ENCODE measurements at places on chromosomes 1 and 21. TPM values are rescaled to one million over a fixed set of nuclear protein-coding genes. Genes with fewer than 3 reads are reported as not detected.

DNA sequence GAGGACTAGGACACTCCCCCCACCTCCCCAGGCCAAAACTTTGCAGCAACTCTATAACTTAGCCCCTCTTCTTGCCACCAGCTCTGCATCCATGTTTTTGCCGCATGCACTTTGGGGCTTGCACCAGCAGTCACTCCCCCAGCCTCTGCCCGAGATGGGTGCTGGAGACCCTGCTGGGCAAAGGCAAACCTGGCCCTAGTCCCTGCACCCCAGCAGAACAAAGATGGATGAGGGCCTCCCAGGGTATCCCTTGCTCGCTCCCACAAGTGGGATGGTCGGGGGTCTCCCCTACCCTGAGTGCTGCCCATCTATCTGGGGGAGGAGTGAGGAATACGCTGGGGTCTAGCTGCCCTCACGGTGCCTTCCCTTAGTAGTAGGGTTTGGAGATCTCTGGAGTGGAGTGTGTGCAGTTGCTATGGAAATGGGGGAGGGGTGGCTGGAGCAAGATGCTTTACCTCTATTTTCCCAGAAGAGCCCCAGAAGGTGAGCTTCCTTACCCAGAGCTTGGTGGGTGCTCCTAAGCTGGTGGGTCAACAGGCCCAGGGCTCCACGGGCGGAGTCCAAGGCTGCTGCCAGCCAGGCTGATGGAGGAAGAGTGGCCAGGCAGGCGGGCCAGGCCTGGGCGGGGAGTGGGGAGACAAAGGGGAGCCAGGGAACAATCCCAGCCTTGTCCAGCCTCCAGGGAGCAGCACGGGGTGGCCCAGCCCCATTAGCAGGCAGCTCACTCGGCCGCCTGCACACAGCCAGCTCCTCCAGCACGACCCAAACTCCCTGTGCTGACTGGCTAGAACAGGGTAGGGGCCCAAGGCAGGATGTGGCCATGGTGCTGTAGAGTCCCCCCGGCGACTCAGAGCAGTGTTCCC, at the start of gene PAQR6:
Gene PAQR6, minus strand, starts transcription at position 597 of the 863 bp plus-strand sequence. CDS start 1,325 bp downstream, outside the sequence.
- peak; percentile 58 for DNase-seq

The CD58 gene
- 11.4 TPM for total RNA-seq

DNA sequence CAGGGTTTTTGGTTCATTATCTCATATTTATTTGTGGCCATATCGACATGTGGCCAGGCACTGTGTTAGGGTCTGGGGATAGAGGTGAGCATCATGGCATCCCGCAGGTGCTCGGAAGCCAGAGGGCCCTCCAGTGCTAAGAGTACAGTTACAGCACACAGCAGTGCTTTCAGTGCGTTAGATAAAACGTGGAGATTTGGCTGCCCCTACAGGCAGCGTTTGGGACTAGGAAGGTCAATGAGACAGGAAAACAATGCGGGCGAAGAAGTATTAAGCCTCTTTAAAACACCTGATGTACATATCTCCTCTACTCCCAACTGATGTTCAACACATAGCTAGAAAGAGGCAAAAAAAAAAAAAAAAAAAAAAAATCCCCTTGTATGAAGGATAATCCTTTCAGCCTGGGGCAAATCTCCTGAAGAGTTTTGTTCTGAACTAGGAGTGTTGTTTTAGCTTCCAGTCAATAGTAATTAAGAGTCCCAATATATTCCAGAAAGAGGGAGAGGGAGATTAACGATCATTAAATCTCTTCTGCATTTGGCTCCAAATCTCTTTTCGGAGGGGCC, 80.1 kb downstream of the CAPZB start:
- DNase-seq, result no peak

The PPM1J gene
- total RNA-seq, result 45.5 TPM

The LRRC8D gene
- 41.1 TPM for total RNA-seq

The PEAR1 gene
- 13.8 TPM for total RNA-seq

DNA sequence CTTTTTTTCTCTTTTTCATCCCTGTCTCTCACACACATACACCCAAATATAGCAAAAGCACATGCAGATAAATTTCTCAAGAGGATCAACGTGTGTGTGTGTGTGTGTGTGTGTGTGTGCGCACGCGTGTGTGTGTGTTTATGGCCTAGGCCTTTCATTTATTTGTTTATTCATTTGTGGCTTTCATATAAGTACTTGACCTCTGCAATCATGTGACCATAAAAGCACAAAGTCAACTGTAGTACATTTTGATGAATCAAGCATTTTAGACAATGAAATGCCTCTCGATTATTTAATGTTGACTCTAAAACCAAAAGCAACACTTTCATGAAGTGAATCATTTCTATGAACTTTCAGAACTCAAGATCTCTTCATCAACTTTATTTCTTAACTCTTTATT, 194.1 kb upstream of the ADGRL2 start:
- no peak for DNase-seq

- no peak for DNase-seq
Observed at GRCh38 chr21:41825216-41825615, 53.9 kb downstream of the PRDM15 start.

The RHOU gene
- total RNA-seq, result 33.6 TPM

The RAD54L gene
- 31.4 TPM for total RNA-seq

- DNase-seq, result no peak
Observed at GRCh38 chr21:31801551-31802219, 69.8 kb upstream of the SCAF4 start.

DNA sequence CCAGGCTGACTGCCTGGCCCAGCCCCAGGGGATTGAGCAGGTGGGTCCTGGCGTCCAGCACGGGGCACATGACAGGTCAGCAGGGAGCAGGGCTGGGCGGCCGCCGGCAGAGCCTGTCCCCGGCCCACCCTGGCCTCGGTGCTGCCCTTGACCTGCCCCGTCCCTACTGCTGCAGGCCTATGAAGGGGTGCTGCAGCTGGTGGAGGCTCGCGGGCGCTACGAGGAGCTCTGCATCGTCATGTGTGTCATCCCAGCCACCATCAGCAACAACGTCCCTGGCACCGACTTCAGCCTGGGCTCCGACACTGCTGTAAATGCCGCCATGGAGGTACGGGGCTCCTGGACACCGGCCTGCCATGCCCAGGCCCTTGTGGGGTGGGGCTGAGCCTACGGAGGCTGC, 15.6 kb downstream of the CFAP410 start:
- no peak for DNase-seq

DNA sequence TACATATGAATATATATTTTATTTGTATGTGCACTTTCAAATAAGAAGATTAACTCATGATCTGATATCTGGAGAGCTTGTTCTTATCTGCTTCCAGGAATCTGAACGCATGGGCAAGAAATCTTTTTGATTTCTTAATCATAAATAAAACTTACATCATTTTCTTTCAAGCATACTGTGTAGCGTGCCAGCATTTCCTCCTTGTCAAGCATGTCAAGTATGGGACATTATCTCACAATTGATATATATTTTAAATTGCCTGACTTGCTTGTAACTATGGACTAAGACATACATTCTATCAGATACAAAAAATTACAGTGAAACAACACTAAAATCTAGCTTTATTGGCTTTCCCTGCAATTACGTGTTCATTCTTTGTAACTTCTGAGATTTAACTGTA, 1128.2 kb downstream of the PLA2G4A start:
- no peak for DNase-seq

DNA sequence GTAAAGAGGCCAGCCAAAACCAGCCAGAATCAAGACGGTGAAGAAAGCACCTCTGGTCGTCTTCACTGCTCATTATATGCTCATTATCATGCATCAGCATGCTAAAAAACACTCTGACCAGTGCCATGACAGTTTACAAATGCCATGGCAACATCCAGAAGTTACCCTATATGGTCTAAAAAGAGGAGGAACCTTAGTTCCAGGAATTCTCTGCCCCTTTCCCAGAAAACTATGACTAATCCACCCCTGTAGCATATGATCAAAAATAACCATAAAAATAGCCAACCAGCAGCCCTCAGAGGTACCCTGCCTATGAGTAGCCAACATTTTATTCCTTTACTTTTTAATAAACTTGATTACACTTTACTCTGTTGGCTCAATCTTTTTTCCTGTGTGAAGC, 34.2 kb upstream of the PBX1 start:
- no peak for DNase-seq

GRCh38 chr1:231936983-231937775, 310.6 kb downstream of the DISC1 start:
- DNase-seq, result peak; percentile 60

DNA sequence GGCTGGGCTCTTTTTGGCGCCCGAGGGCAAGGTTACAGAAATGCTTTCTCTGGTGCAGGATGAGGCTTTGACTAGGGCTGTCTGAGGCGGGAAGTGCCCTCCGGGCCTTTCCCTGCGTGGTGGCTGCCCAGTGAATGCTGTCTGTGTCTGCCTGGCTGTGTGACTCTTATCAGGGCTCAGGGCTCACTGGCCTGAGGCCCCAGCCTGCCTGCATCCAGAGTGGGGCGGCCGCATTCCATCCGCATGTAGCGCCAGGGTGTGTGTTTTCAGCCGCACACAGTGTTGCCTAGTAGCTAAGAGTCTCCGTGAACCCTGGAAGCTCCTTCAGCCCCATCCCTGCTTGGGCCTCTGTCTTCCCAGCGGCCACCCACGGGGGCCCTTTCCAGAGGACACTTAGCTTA, 59.1 kb downstream of the FAAP20 start:
- peak; percentile 85 for DNase-seq

The ASPM gene
- 10.6 TPM for total RNA-seq

DNA sequence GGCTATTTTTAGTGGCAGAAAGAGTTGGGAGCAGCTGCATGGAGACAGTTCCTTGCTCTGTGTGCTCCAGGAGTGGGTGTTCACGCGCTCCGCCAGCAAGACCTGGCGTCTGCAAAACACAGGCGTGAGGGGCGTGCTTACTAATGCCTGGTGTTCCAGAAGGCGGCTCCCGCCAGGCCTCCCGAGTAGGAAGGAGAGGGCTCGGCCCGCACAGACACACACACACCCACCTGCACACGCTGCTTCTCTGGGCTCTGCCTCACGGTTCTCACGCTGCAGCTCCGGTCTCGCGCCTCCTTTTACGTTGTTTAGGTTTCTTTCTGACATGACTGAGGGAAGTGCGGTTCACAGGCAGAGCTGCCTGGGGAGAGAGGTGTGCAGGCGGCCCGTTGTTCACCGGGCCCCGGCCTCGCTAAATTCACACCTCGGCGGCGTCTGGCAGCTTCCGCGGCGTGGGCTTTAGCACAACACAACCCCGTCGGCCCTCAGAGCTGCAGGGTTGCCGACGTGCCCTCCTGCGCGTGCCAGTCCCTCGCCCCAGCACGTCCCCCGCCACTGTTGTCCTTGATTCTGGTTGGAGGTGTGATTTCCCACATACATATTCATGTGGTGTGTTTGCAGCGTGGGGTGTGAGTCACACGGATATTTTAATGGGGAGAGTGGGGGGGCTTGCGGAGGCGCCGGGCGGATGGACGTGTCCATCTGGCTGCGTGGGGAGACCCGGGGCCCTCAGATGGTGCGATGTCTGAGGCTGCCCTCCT, 77.0 kb downstream of the SKI start:
- DNase-seq, result peak; percentile 70

DNA sequence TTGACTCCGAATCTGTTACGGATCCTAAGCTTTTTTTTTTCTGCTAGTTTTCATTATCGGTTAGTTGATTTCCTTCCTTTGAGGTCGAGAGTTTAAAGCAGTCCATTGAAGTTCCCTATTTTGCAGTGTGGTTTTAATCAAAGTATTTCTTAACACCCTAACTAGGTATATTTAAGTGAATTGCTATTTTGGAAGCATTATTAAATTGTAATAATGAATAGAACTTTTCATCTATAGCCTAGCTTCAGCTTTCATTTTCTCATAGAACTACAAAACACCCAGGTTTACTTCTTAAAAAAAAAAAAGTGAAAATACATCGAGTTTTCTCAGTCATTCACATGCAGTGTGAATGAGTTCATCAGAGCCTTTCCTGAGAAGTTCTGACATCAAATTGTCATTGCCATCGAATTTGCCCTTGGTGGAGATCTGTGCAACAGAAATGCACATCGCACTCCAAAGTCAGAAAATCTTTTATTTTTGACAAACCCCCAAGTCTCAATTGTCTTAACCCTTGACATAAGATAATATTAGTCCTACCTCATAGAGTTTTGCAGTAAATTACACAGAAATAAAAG, 1.1 kb upstream of the LBR start:
- DNase-seq, result no peak

The NPR1 gene
- total RNA-seq, result 2.5 TPM

DNA sequence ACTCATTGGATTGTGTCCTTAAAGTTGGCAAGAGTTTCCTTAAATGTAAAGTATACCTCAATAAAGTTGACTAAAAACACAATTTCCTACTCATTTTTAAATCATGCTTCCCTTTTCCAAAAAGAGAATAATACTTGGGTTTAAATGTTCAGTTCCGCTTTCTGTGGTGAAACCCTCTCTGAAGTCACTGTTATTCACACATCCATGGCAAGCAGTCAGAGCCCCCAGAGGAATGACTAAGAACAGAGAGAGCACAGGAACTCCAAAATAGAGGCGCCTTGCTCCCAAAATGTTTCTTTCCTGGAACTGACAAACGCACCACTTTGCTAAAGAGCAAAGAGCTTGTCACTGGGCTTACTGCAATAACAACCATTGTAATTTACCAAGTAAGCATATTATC, 142.5 kb downstream of the TIAM1 start:
- DNase-seq, result peak; percentile 74

DNA sequence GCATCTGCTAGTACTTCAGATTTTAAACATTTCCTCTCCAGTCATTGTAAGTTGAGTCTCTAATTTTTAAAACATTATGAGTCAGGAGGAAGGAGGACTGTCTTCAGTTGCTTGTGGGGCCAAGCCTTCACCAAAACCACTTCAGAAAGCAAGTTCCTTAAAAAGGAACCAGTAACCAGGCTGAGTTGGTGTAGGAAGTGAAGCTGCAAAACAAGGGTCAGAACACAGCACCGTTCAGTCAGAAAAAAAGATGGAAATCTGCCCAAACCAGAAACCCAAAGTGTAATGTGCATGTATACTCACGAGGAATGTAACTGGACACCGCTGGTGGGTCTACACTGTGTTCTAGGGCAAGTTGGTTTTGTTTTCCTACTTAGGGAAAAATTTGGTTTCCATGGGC, 402.1 kb downstream of the SETD4 start:
- DNase-seq, result no peak

The RIIAD1 gene
- 6.4 TPM for total RNA-seq

DNA sequence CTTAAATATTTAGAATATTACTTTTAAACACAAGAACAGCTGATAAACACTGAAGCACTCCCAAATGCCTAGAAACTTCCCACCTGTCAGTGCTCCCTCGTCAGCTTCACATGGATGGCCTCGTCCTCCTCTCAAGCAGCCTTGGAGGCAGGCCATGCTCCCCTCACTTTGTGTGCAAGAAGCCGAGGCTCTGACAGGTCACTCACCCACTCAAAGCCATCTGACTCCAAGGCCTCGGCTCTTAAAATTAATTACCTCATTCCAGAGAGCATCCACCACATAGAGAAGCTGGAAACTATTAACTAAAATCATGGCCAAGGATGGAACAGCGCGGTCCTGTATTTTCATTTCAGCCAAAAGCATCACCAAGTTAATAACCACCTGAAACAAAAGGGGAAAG, 17.8 kb downstream of the LBR start:
- DNase-seq, result no peak

DNA sequence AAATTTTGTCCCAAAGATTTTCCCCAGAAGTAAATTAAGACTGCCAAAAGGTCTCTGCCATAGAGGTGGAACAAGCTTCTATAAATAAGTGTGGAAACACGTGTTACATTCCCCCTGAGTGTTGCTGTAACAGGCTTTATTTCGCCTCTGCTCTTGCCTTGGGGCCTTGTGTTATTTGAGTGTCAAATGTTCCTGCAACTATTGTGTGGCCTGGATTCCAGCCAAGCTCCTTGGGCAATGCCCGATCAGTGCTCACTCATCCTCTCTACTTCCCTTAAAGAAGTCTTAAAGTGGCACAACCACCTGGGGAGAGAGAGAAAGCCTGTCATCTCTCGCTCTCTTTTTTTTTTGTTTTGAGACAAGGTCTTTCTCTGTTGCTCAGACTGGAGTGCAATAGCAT, 156.7 kb downstream of the NR5A2 start:
- DNase-seq, result peak; percentile 44

Data from testis (tissue), 5 donors.